ENCODE measurements at places on chromosomes 7 and 10.

GRCh38 chr10:44865289-44865671, 45.9 kb upstream of the TMEM72 start:
- no peak for DNase-seq

GRCh38 chr7:139570119-139570518, 46.6 kb downstream of the CLEC2L start:
- no peak for DNase-seq

- DNase-seq, result no peak
These were observed 484.6 kb downstream of the RPS24 start for GRCh38 chr10:78518224-78518623.

- no peak for DNase-seq
These were observed 50.8 kb downstream of the GCC1 start for GRCh38 chr7:127534636-127535035.

- DNase-seq, result no peak
These were observed 16.5 kb downstream of the CDC123 start for GRCh38 chr10:12212454-12212853.

DNA sequence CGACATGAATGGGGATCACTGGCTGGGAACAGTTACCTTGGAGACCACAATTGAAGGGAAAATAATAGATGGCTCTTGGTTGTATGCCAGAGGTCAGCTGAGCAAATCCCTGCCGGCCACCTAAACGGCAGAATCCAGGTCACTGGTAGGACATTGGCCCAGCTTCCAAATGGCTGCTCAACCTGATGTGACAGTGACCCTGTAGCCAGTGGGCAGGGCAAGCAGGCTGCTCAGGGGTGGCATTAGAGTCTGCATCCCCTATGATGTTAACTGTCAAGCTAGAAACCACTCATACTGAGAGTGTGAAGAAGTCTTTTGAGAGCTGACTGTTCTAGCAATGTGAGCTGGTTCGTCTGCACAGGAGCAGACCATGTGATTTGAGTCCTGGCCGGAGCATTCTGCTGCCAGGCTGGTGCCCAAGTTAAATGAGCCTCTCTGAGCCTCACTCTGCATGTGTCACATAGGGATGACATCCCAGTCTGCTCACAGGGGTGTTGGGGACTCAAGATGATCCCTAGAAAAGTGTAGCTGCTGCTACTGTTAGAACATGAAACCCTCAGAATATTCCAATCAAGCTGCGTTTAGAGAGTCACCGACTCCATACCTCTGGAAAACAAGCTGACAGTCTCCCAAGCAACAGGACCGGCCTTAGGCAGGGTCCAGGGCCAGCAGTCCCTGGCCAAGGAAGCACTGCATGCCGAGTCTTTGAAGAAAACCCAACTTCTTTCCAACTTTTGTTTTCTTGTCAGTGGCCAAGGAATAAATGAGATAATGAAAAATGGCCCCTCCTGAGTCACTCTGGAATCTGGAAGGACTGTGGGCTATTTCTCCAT, 69.7 kb downstream of the VWA2 start:
- no peak for DNase-seq

GRCh38 chr10:28328346-28328745, 25.5 kb upstream of the MPP7 start:
- DNase-seq, result no peak

DNA sequence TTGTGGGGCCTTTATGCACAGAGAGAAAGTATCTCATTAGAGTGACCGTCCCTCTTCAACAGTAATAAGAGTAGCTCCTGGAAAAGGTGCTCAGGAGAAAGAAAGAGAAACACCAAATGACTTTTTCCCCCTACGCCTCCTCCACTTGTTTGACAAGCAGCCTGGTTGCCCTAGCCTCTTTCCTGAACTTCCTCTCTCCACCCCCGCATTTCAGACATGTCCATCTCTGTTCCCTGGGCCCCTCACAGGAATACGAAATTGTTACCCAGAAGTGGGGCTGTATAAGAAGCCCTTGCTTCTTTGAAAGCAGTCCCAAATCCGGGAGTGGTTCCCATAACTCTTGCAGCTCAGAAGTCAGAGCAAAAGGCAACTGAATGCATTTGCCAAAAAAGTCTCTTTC, 119.6 kb upstream of the ADO start:
- DNase-seq, result no peak

GRCh38 chr10:62048470-62048869, 147.0 kb downstream of the ARID5B start:
- no peak for DNase-seq

DNA sequence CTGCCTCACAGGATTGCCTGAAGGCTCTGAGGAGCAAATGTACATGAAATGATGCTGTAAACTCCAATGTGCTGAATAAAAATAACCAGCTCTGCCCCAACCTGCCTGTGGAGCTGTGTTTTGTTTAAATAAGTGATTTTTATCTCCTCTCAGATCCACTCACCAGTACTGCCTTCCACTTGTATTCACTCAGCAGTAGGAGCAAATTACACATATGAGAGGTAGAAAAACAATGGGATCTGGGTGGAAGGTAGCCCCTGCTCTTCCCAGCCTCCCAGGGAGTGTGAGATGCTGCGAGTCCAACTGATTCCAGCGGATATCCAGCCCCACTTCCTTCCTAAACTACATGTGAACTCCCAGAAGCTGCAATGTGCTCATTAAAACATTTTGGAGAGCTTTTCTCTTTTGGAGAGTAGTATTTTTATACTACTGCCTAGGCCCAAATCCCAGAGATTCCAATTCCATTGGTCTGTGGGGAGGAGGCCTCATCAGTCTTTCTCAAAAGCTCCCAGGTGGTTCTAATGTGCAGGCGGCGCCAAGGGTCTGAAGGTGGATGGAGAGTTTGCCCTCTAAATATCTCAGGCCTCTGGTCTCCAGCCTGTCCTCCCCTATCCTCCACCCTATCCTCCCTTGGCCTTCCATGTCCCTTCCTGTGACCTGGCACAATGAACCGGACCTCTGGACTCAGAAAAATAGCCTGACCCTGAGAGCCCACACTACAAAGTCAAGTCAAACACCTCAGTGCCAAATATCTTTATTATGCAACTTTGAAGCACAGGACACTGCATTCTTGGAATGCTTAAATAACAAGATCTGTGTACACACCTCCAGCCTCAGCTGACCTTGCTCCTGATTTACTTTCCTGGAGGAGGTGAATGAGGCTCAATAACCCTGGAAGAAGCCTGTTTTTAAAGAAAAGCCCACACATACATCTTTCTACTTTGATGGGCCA, 46.2 kb downstream of the CPVL start:
- DNase-seq, result no peak
